ENCODE measurements at places on chromosomes 2 and 18.

DNA sequence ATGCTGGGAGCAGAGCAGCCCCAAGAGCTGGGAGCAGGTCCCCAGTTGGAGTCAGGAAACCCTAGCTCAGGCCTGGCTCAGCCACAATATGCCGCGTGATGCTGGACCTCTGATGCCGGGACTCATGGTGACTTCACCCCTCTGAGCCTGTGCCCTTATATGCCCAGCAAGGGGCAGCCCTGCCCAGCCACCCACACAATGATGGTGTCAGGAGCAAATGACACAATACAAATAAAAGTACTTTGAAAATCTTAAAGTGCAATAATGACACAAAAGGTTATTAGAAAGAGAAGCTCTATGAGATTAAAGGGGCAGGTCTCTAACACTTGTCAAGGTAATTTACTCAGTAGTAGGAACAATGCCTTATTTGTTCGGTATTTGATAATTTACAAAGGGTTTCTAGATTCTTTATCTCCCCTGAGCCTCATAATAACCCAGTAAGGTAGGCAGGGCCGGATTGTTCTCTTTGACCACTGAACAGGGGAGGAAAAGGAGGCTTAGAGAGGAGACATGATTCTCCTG, 18.3 kb upstream of the KIF3C start:
- DNase-seq = no peak

DNA sequence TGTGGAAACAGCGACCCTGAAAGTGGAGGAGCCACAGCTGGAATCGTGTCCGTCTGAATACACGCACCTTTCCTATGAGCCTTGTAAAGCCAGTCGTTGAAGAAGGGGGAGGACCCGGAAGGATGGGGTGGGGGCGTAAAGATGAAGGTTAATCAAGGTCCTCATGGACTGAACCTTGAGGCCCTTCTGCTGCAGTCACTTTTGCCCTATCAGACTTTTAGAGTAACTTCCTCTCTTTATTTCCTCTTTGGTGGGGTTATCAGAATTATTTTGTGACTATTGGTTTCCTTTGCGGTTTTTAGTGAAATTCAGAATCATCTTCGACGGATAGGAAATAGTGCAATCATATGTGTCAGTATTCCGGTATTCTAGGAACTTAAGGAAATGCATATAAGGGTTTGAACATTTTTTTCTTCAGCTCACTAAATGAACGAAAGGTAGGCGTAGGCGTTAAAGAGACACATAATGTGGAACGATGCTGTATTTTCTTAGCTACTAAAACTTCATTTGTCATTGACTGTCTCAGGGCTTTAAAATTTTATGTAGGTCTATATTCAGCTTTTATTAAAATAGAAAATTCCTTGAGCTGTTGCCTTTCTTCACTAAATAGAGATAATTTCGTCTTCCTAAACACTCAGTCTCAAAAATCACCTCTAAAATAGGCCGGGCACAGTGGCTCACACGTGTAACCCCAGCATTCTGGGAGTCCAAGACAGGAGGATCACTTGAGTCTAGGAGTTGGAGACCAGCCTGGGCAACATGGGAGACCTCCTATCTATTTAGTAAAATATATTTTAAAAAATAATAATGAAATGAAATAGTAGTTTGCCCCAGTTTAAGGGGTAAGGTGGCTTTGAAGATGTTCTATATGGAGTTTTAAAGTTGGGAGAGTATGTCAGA, 1.4 kb upstream of the YES1 start:
- DNase-seq = peak; percentile 28

- DNase-seq = no peak
These were observed 26.2 kb downstream of the ATAD2B start for GRCh38 chr2:23900541-23901322.

DNA sequence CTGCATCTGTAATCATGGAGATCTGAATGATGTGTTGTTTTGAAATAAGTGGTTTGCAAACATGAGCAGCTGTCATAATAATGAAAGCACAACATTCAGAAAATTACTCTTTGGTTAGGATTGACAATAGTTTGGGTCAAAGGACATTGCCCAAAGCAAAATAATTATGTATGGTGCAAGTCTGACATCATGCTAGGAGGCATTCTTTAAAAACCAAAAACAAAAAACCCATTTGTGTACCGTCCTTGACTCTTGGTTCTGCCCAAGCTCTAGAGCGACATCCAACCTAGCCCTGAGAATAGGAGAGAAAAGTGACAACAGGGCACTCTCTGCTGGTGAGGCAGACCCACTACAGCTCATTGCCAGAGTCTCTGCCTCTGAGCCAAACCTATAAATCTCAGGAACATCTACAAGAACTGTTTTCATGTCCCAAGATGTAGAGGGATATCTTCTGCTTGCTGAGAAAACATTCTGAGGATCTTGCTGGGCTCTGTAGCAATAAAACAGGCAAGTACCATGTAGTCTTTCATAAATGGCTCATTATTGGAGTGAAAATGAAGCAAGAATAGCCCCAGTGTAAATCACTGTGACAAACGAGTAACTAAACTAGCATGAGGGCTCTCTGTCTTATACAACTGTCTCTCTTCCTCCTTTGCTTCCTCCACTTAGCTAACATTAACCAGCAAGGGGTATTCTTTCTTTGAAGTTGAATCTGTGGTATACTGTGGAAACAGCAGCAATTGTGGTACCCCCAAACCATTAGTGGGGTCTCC, 266.8 kb upstream of the CXCR4 start:
- peak; percentile 41 for DNase-seq

DNA sequence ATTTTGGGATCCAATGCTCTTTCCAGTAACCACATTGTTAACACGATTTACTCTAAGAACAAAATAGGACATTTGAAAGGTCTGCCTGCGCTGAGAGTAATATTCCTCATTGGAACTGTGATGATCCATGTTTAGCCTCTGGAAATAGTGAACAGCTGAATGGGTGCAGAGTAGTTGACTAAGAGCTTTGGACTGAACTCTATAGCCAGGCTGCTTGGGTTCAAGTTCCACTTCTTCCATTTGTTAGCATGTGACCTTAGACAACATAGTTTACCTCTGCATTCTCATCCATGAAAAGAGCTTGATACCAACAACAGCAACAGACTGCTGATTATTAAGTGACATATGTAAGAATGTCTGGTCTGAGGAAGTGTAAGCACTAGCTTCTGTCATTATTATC, 128.3 kb upstream of the MMADHC start:
- no peak for DNase-seq

DNA sequence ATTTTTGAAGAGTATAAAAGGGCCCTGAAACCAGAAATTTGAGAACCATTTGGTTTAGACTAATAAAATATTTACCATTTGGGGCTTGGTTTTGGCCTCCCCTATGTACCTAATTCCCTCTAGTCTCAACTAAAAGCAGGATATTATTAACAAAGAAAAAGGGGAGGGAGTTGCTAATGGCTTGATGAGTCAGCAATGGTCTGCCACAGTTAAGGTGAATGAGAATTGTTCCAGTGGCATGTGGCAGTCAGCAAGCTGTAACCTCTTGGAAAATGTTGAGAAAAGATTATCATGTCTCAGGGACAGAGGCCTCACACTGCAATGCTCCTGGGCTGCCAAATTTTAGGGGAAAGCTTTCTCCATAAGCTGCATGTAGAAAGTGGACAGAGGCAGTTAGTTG, 20.1 kb upstream of the SLC39A10 start:
- DNase-seq = no peak

DNA sequence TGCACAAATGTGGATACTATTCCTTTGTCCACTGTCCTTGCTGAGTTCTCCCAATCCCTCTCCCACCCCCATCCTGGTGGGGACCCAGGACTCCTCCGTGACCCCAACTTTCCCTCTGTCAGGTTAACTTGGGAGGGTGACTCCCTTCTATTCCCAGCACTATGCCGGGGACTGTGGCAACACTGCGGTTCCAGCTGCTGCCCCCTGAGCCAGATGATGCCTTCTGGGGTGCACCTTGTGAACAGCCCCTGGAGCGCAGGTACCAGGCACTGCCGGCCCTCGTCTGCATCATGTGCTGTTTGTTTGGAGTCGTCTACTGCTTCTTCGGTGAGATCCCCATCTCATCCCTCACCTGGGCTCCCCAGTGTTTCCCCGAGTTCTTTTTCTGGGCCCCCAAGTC, 739 bp downstream of the TMEM198 start:
- no peak for DNase-seq

GRCh38 chr18:79485788-79486355, 90.1 kb downstream of the NFATC1 start:
- DNase-seq = no peak

DNA sequence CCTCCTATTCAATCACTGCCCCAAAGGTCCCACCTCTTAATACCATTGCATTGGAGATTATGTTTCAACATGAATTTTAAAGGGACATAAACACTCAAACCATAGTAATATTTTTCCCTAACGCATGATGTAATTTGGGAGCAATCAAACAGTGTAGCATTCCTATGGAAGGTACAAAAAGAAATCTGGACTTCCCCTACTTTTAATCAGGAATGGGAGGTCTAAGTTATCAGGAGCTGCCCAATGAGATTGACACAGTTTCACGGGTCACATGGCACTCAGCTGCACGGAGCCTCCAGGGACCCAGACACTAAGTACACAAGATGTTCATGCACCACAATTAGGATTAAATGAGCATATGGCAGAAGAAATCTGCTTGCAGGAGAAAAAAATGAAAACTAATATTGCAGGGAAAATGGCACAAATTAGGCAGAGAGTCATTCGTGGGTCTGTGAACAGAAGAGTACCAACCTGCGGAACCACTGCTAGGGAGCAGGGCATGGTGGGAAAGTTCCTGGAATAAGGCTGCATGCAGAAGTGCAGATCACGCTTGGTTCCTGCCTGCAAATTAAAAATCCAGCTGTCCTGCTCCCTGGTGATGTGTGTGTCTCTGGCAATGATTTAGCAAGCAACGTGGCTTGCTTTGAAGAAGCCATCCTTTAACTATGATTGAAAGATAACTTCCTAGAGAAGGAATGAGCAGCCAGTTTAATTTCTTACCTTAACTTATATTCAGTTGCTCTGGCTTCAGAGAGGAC, 326.6 kb upstream of the ID2 start:
- no peak for DNase-seq

- no peak for DNase-seq
These were observed 552.3 kb downstream of the KCNJ3 start for GRCh38 chr2:155250800-155251199.

DNA sequence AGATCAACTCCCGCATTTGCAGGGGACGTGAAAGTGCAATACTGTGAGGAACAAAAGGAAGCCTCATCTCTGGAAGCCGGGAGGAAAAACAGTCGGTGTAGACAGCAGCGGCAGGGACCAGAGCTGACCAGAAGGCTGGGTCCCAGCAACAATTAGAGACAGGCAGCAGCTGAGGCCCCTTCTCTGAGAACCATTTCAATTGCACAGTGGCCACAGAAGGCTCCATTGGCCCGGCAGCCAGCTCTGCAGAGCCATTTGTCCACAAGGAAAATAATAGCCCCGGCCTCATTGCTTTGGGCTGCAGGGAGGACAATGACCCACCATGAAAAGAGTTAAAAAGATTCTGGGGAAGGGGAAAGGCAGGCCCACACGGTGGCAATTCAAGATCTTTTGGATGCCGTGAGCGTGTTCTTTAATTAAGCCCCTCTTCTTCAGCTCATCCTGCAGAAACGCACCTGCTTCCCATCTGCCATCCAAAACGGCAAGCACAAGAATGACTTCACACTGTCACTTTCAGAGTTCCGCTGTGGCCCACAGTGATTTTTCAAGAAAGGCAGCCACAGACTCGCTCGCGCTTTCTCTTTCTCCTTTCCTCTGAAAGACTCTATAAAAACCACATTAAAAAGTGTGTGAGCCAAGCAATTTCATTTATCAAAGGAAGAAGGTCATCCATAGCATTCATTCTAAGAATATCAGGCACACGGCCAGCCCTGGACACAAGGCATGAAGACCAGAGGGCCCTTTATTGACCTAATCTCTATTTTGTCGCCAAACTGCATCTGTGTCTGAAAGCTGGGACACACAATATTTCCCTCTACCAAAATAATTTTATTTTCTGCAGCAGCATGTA, 293.6 kb downstream of the SOX11 start:
- DNase-seq = no peak

DNA sequence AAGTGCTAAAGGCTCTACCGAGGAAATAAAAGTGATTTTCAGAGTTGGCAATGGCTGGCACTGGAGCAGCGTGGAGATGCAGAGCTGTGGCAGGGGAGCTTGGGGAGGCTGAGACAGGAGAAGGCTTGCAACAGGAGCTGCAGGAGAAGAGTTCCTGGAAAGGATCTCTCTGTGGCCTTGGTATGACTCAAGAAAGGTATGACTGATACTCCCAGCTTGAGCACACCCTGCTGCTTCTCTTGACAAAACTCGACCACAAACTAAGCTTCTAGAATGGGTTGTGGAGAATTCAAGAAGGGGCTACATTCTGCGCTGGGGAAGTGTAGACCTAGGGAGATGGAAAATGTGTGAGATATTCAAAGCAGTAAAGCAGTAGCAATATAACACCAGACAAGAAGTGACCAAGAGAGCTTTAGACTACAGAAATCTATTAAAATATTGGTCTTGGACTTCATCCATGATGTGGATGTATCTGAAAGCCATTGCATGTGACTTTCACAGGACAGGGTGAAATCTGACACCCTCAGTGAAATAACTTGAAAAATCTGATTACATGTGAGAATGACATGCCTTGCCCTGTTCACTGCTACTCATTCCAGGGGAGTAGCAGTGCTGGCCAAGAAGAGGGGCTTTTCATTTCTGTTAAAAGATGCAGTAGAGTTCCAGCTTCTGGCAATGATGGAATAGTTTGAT, 41.5 kb downstream of the SUCLG1 start:
- DNase-seq = no peak

GRCh38 chr2:239407112-239407511, 6.3 kb upstream of the HDAC4 start:
- DNase-seq = no peak

- no peak for DNase-seq
These were observed 405 bp downstream of the CASP10 start for GRCh38 chr2:201183365-201183727.

- peak; percentile 50 for DNase-seq
These were observed 53.3 kb downstream of the ZNF236 start for GRCh38 chr18:76875390-76876325.

DNA sequence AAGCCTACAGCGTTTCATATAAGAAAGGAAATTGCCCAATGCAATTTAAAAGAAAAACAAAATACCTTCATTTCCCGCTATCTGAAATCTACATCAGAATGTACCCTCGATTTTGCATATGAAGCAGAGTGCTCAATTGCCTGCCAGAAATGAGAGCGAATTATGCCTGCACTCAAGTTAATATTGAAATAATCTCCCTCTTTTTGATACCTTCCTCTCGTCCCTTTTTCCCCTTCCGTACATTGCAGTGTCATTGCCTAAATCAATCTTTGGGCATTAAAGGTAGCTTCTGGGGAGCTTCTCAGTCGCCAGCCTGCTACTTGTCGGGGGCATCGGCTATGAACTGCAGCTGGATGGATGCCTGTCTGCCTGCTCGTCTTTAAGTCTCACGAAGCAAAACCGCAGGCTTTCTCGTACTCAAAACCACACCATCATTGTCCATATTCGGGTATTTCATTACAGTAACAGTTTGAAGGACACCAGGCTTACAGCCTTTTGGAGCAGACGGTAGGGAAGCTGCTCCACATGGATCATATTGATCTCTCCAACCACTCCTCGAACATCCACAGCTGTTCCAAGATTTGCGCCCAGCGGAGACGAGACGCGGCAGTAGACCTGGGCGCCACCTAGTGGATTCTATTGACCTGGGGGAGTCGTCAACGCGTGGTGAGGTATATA, 64.0 kb upstream of the HNRNPA3 start:
- peak; percentile 57 for DNase-seq

- DNase-seq = no peak
These were observed 305.2 kb downstream of the CLIP4 start for GRCh38 chr2:29420464-29420863.

All from GM10248 (cell line).